Neuronal stem cell (in vitro differentiated cells): ENCODE measurements at places on chromosomes 5 and 9.

DNA sequence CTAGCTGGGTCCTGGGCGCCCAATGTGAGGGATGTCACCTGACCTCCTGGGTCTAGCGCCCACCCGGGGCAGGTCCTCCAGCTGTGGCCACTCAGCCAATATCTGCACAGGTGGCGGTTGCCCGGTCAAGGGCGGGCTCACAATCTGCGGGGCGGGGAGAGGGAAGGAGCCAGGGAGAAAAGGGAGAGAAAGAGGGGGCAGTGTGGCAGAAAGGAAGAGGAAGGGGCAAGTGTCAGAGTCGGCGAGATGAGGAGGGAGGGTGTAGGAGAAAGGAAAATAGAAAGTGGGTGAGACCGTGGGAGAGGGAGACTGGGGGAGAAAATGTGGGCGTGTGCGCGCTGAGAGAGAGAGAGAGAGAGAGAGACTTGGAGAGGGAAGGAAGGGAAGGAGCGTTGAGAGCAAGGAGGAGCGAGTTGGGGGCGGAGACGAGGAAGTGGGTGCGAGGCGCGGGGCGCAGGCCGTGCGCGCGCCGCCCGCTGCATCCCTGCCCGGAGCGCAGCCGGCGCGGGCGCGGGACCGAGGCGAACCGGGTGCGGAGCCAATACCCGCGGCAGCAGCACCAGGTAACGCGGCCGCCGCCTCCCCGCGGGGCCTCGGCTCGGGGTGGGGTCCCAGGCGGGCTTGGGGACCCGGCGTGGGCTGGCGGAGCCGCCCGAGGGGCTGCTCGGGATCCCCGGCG is at the start of gene HRH2:
Gene HRH2, plus strand, starts transcription at position 479 of the 679 bp plus-strand sequence. CDS start 25,163 bp downstream, outside the sequence.
- no peak for DNase-seq

DNA sequence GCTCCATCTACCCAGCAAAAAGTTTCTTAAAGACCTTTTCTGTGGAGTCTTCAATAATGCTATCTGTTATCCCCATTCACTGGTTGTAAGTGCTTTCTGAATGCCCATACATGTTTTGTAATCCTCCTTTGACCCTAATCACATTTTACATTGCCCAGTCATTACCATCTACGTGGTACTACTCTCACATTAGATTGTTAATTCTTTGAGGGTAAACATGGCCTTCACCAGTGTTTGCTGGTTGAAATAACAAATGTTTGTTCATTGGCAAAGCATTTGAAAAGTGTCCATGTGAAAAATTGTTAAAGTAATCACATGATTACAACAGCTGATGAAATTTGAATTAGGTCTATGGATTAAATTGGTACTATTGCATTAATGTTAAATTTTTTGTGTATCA is 31.8 kb downstream of the MEGF10 start:
- no peak for DNase-seq

DNA sequence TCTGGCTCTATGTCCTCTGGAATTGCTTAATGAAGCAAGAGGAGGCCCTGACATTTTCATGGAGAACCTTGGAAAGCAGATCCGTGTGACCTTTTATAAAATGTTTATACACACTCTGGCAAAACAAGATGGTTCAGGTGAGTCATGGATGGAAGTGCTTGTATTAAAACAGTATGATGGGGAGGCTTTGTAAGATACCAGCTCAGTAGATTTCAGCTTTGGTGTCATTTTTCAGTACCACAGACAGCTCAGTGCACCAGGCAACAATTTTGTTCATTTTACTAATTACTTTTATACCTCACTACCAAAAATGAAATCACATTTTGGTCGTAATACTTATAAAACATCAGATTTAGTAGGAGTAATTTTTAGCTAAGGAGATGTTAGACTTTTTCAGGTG is 5.2 kb downstream of the KCNN2 start:
- DNase-seq, result no peak

GRCh38 chr5:174110310-174110709 is 64.8 kb downstream of the NSG2 start:
- DNase-seq, result no peak

- no peak for DNase-seq
These were observed 107.6 kb downstream of the SYK start for GRCh38 chr9:90909225-90909624.

- DNase-seq, result no peak
These were observed 1909.4 kb upstream of the WWC1 start for GRCh38 chr5:166382031-166382430.

DNA sequence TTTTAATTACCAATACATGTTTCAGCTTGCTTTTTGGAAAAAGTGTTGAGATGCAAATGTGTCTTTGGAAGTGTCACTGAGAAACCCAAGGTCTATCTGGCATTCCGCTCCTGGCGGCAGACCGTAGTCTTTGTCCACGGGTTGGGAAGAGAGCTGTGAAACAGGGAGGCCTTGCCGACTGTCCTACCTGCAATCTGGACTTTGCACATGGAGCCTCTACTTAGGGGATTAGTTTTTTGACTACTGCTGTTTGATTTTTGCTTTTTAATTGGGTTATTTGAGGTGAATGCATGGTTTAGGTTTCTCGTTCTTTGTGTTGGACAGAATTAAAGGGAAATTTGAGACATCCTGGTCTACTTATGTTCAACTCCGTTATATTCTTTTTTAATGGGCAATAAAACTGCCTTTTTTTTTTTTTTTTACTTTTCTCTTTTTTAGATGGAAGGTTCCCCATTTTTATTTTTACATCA is 25.7 kb downstream of the TRIO start:
- no peak for DNase-seq

DNA sequence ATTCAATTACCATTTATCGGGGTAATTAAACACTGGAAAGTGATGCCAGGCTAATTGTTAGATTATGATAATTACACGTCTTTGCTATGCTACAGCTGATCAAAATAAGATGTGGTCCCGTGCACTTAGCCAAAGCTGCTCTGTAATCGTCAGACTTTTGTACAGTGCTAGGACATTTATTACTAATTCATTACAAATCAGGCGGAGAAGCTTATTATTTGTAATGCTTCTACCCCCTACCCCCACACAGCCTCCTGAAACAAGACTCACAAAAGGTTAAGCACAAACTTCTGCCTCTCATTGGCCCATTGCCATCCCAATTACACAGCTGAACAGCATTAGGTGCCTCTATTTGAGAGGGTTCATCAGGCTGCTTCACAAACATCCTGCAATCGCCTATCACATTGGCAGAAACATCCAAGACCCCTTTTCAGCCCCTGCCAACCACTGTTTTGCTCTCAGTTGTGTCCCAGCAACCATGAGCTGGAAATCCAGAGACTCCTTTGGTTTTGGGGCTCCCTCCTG is 232.7 kb downstream of the EFNA5 start:
- DNase-seq, result no peak

GRCh38 chr9:98916660-98917059 is 27.0 kb upstream of the COL15A1 start:
- no peak for DNase-seq

DNA sequence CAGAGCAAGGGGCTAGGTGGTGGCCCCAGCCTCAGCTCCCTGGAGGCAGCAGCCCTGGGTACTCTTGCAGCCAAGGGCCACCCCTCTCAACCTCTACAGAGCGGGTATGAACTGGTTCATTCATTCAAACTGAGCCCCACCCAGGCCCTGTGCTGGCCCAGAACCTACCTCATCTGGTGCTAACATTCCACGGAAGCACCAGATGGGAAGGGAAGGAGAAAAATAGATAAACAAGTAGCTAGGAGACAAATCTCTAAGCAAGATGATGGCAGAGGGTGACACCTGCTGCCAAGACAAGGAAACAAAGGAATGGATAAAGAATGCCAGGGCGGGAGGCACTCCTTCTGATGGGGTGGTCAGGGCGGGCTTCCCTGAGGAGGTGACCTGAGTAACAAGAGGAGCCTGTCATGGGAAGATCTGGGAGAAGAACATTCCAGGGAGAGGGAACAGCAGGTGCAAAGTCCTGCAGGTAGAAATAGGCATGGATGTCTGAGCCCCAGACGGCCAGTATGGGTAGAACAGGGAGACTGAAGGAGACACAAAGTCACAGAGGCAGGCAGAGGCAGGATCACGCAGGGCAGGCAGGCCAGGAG is 6.1 kb downstream of the ST6GALNAC4 start:
- no peak for DNase-seq

DNA sequence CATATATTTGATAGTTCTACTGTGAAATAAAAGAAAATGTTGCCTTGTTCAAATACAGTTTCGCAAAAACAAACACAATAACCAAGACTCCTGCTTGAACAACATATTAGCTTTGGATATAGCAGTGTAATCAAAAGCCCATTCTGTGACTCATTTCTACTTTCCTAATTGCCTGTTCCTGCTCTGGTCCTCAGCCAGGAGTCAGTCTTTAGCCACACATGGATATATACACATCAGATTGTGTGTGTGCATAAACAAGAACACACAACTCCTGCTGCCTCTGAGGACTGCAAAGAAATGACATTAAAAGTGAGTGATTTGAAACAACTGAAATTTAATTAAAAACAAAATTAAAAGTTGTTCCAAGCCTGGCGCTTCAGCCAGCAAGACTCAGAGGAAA is 334.8 kb downstream of the TRIM32 start:
- no peak for DNase-seq

- no peak for DNase-seq
These were observed 23.3 kb upstream of the UGT3A2 start for GRCh38 chr5:36089989-36090388.

DNA sequence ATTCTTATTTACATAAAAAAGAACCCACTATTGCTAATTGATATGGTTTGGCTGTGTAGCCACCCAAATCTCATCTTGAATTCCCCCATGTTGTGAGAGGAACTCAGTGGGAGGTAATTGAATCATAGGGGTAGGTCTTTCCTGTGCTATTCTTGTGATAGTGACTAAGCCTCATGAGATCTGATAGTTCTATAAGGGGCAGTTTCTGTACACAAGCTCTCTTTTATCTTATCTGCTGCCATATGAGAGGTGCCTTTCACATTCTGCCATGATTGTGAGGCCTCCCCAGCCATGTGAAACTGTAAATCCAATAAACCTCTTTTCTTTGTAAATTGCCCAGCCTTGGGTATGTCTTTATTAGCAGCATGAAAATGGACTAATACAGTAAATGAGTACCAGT is 58.2 kb upstream of the PRR16 start:
- DNase-seq, result no peak

GRCh38 chr9:35258660-35259474 is 97.1 kb downstream of the UNC13B start:
- DNase-seq, result peak; percentile 29

GRCh38 chr5:95817430-95817829 is 5.1 kb downstream of the GLRX start:
- DNase-seq, result no peak

DNA sequence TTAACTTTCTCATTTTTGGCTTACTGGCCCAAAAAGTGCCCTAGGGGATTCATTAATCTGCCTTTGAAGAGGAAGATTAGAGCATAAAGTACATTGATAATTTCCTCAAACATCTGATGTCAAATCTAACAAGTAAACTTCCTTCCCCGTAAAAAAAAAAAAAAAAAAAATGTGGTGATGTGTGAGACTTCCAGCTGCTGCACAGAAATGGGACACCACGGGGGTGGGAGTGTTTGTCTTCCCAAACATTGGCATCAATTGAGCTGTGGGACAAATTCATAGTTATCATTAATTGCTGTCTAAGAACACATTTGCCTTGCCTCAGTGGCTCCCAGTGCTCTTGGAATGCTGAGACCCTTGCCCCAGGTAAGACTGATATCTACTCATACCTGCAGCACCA is 149.6 kb downstream of the ADAMTS12 start:
- DNase-seq, result no peak

GRCh38 chr5:178560911-178561310 is 29.3 kb downstream of the COL23A1 start:
- no peak for DNase-seq

- no peak for DNase-seq
These were observed 212.3 kb upstream of the MPDZ start for GRCh38 chr9:13491493-13492424.

GRCh38 chr5:134594797-134595457 is 37.7 kb downstream of the SAR1B start:
- DNase-seq, result no peak

GRCh38 chr9:114008667-114009410 is 69.3 kb downstream of the AMBP start:
- DNase-seq, result no peak

- no peak for DNase-seq
These were observed 50.4 kb upstream of the SLC2A8 start for GRCh38 chr9:127346584-127346983.

DNA sequence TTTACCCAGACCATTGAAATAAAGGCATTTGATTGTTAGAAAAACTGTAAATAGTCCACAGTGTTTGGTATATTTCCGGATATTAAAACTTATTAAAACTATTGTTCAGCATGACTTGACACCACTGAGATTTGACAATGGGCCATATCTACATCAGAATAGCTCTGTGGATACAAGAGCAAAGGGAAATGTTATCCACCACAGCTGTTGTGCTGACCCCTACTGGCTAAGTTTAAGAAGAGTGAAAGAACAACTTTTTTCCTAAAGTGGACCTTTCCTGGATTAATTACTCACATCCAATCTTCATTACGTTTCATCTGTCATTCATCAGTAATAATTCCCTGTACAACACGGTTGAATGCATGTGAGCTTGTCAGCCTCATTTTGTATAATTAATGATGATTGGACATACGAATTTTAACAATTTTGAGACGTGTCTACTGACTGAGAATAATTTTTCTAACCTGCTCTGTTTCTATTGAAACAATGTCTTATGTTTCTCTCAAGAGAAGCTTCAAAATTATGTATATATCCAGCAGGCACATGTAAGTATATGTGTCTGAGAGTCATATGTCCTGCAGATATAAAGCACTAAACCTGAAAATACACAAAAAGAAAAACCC is 1952.6 kb downstream of the MAT2B start:
- DNase-seq, result peak; percentile 26

- no peak for DNase-seq
These were observed 45.0 kb downstream of the SARDH start for GRCh38 chr9:133693116-133693515.

DNA sequence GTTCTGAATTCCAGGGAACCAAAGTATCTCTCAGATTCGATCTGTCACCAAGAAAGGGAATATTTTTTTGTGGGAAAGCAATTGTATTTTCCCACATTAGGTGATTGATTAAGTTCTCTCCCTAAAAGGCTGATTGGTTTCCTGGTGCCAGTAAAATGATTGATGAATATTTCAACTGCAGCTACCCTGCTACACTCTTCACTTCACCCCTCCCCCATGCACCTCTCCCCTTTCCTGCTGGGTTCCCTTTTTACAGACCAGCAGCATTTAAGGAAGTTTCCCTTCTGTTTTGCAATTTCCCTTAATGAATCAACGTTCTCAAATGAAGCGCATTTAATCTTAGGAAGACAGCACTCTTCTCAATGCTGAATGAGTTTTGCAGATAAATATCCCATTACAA is 13.1 kb downstream of the NR6A1 start:
- no peak for DNase-seq

DNA sequence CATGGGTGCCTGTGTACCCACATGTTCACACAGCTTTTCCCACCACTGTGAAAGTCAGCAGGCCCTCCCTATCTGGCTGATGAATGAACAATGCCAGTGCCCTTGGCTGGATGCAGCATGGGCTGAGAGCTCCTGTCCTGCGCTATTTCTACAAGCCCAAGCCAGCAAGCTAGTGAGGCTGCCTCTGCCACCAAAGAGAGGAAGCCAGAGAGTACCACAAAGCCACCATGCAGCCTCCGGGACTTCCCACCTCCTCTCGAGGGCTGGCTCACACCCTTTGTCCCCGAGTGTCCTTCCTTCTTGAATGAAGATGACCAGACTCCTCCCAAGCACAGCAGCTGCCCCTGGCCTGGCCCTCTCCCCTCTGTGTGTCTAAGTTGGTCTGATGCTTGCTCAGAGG is 76.5 kb downstream of the SH3PXD2B start:
- no peak for DNase-seq
